HFF-Myc (cell line): ENCODE measurements at places on chromosomes 4 and X.

- peak; percentile 5 for DNase-seq
Measured at GRCh38 chr4:71550220-71551165, 211.7 kb downstream of the SLC4A4 start.

DNA sequence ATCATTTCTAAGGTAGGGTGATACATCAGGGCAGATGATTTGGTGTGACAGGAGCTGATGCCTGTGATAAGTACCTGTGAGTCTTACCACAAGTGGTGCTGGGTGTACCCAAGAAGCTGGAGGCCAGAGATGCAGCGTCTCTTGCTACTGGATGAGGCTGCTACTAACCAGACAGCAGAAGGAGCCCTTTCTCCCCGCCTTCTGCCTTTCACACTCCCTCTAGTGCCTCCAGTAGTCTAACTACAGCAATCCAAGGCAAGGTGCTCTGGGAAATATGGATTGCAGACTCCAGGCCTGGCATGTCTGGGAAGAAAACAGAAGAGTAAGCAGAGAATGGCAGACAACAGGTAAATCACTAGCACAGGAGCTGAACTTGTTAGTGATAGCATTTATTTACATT is 470.8 kb downstream of the NKX6-1 start:
- DNase-seq: no peak

- DNase-seq: no peak
Measured at GRCh38 chr4:108681321-108681809, 31.0 kb downstream of the OSTC start.

- DNase-seq: no peak
Measured at GRCh38 chr4:80788798-80789197, 241.7 kb upstream of the BMP3 start.

DNA sequence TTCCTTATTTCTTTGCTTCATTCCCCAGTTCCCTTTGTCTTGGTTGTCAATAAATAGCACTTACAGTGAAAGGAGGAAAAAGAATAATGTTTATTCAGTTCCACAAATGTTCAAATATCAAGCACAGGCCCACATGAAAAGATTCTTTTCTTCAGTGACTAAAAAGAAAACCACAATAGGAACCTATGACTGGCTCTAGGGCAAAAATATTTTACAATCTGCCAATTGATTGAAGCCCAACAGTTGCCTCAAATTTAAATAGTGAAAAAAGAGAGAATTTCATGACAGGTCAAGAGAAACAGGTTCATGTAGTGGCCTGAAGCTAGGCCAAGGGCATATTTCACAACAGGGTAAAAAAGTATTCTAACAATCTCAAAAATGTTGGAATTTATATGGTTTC is 553.8 kb downstream of the CENPC start:
- no peak for DNase-seq

DNA sequence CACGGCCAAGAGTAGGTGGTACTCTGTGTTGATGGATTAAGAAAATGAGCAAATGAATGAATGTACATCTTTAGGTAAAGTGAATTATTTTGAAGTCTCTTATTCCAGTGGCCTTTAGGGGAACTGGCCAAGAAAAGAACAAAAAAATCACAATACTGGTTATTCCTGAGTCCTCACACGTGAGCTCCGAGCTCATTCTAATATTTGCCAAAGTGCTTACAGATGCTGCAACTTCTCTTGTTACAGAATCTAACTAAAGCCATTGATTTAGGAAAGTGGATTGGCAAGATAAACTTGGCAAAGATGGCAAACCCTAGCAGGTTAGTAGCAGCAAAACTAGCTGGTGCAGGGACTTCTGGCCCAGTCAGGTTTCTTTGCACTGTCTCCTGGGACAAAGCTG is 37.6 kb downstream of the IDS start:
- DNase-seq: no peak

DNA sequence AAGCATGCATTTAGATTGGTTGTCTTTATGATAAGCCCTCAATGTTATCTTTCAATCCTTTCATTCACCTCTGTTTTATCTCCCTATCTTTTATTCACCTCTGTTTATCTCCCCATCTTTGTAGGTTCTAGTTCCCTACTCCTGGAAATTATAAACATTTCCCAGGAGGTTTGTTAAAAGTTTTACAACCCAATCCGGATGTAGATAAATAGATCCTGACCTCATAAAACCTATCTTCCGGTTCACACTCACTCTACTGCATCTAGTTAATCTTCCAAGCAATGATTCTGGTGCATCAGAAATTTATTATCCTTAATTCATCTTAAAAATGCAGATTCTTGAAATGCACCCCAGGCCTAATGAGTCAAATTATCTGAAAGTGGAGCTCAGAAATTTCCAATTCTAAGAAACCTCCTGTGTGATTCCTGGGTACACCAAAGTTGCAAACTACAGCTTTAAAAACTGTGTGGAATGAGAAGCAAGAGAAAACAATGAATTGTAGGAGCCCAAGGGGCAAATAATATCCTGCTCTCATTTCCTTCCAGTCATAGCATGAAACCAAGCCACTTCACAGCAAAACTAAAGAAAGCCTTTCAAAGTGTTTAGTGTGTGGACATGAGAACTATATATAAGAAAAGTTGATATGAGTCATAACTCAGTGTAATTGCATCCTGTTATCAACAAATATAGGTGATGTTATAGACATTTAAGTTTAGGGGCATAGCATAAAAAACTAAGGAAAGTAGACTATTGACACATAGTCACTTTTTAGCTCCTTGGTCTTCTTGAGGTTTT is 51.1 kb upstream of the UGT8 start:
- no peak for DNase-seq

DNA sequence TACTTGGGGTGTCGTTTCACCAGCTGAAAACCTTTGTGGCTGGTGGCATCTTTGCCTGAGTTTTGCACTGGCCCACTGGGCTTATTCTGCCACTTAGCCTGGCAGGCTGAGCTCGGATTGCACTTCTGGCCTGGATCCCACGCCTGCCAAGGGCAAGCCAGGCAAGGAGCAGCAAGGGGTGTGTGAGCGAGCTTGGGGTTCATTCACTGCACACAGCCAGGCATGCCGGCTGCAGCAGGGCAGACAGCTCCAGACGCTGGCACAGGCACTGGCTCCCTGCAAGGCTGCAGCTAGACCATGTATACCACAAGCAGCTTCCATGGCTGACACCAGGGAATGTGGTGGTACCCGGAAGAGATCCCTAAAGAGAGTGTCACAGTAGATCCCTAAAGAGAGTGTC is 476.3 kb downstream of the EPHA5 start:
- DNase-seq: no peak

GRCh38 chrX:72268597-72269365 is 8.3 kb downstream of the RPS4X start:
- DNase-seq: no peak

DNA sequence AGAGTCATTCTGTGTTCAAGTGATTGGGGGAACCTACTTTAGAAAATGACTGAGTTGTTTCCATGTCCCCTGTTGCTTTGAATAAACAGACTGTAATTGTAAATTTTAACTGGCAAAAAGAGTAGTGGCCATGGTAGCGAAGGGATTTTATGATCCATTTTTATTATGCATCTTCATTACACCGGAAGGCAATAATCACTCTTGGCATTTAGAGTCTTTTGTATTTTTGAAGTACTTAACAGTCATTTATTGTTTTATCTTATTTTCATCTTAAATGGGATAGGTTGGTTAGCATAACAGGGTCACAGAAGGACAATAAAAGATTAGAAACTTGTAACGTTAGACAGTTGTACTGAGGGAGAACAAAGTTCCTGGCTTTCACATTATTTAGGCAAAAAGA is 11.0 kb upstream of the OTC start:
- no peak for DNase-seq

- DNase-seq: no peak
Measured at GRCh38 chrX:35499071-35499862, 298.9 kb upstream of the MAGEB16 start.

- DNase-seq: no peak
Measured at GRCh38 chr4:21529214-21529613, 419.4 kb downstream of the KCNIP4 start.

DNA sequence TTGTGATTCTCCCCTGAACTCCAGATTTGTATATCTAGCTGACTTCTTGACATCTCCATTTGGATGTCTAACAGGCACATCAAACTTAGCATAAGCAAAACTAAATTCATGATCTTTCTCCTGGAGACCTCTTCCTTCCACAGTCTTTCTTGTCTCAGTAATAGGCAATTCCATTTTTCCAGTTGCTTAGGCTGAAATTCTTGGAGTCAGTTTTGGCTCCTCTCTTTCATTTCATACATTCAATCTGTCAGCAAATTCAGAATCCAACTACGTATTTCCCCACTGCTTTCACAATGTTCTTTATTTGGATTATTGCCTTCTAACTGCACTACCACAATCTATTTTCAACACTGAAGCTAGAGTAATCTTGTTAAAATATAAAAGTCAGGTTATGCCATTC is 219.9 kb upstream of the GLRA2 start:
- no peak for DNase-seq

DNA sequence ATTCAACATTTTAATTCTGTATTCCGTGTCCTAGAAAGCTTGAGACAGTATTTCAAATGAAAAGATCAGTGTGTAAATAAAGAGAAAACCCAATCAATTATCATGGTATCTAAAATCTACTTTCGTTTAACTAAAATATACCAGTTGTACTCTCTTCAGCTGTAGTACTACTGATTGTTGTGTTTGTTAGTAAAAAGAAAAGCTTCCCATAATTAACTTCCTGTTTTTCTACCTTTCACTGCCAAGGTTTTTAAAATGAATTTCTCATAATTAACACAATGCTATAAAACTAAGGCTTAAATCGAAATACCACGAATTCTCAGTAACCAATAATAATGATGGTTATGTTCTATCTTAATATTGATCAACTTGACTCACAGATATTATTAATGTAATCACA is 37.4 kb downstream of the PPP3CA start:
- DNase-seq: no peak

GRCh38 chrX:14865201-14865600 is 7.7 kb downstream of the FANCB start:
- no peak for DNase-seq

DNA sequence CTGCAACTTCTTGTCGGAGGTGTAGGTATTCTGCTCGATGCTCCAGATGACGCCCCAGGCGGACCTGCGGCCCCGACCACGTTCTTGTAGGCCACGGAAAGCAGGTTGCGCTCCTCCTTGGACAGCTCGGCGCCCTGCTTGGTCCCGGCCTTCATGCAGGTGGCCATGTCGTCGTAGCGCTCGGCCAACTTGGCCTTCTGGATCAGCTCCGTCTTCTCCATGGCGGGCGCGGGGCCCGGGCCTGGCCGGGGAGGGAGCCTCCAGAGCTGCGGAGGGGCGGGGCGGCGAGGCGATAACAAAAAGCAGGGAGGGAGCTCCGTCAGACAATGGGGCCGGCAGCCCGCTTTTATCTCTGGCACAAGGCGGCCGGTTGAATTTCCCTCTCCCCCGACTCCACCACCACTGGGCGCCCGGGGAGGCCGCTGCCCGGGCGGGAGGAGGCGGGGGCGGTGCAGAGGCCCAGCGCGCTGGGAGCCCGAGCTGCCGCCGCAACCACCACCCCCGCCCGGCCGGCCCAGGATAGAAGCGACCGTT is 28.3 kb upstream of the DRP2 start:
- DNase-seq: no peak

- no peak for DNase-seq
Measured at GRCh38 chr4:18398661-18399060, 377.1 kb upstream of the LCORL start.

GRCh38 chr4:25904748-25905082 is 9.3 kb upstream of the SMIM20 start:
- DNase-seq: no peak

DNA sequence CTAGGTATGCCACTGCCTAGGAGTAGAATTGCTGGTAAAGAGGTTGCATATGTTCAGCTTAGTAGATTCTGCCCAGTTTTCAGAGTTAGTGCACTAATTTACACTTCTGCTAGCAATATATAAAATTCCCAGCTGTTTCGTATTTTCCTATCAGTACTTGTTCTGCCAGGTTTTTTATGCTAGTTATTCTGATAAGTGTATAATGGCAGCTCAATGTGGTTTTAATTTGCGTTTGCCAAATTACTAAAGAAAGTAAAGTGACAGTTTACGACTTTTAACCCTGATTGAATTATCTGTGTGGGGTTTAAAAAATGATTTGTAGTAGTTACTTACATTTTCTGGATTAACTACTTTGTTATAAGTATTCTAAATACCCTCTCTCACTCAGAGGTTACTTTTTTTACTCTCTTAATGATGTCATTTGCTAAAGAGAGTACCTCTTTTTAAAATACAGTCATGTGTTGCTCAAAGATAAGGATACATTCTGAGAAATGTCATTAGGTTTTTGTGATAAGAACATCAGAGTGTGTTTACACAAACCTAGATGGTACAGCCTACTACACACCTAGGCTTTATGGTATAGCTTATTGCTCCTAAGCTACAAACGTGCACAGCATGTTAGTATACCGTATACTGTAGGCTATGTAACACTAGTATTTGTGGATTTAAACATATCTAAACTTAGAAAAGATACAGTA is 363.2 kb downstream of the IL15 start:
- DNase-seq: no peak

DNA sequence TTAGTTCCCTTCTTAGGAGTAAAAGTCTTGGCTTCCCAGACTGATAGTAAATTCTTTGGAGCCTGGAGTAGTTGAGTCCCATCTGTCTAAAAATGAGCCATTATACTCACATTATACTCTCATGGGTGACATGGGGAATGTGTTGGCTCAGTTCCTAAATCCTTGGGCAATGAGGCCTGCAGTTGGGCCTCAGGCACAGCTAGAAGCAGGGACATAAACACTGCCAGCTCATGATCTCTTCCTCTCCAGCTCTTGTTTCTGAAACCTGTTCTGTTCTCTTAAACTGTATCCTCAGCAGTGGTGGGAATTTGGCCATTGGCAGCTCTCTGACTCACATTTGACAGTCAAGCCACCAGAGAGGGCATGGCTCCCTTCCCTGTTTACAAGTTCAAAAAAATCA is 212.5 kb downstream of the SPATA18 start:
- no peak for DNase-seq

DNA sequence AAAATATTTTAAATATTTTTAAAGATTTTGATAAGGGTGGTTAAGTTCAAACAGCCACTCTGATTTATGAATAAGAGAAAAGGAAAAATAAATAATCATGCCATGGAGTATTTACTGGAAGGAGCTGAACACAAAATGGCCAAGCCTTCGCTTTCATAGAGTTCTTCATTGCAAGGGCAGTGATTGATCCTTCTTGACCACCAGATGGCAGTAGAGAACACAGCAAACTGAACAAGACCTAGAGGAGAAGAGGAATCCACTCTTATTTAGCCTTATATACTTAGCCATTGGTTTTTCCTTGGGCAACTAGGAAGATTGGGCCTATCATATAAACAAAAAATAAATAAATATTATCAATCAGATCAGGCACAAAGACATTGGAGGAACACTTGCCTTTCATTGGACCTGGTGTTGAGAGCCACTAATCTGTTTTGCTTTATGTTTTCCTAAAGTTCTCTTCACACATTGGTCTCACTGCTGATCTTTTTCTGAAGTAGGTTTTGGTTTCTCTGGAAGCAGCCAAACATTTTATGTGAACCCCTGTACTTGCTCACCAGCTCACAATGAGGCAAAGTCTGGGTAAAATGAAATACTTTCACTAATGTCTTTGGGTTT is 58.1 kb upstream of the PARM1 start:
- peak; percentile 40 for DNase-seq

- no peak for DNase-seq
Measured at GRCh38 chr4:141119071-141119470, 14.2 kb downstream of the RNF150 start.
